ENCODE measurements at places on chromosomes 2 and 18.

GRCh38 chr2:189545418-189545817 lies 35.2 kb downstream of the SLC40A1 start:
- DNase-seq: no peak

- no peak for DNase-seq
Observed at GRCh38 chr2:9952856-9953503, 1.5 kb downstream of the GRHL1 start.

DNA sequence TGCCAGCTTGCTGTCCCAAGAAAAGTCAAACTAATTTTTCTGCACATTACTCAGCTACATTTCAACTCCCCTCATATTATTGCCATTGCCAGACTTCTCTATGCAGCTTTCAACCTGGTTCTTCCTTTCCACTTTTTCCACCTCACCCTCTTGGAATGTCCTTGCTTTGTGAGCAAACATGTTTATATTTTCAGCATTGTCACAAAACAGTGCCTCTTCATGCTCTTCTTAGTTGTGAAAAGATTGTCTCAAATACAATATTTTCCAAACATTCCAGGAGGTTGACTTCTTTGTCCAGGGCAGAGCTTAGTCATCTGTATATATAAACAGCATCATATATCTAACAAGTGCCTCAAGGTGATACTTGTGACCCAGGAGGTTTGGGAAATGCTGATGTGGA lies 803.3 kb upstream of the CELF4 start:
- DNase-seq: no peak

- no peak for DNase-seq
Observed at GRCh38 chr2:68811364-68811763, 59.8 kb downstream of the BMP10 start.

DNA sequence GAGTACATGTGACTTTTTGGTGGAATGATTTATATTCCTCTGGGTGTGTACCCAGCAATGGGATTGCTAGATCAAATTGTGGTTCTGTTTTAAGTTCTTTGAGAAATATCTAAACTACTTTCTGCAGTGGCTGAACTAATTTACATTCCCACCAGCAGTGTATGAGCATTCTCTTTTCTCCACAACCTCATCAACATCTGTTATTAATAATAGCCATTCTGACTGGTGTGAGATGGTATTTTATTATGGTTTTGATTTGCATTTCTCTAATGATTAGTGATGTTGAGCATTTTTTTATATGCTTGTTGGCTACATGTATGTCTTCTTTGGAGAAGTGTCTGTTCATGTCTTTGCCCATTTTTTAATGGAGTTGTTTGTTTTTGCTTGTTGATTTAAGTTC lies 267.4 kb upstream of the NT5C1B start:
- DNase-seq: no peak

- no peak for DNase-seq
Observed at GRCh38 chr2:3387011-3387410, 7.5 kb downstream of the TRAPPC12 start.

- DNase-seq: no peak
Observed at GRCh38 chr2:84999553-84999955, 28.6 kb downstream of the KCMF1 start.

DNA sequence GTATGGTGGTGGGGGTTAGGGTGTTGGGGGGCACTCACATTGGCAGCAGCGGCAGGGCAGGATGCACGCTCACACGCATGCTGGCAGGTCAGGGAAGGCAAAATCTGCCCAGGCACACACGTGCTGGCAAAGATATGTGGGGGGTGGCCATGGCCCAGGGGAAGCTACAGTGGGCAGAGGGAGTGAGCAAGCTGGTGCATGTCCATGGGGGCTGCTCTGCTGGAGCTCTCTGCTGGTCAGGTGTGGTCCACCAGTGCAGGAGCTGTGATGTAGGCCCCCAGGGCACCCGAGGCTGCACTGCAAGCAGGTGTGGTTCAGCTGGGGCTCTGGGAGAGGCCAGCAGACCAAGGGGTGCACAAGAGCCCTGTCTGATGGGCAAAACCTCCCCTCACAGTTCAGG lies 491.5 kb upstream of the TNP1 start:
- DNase-seq: no peak
